ENCODE measurements at places on chromosomes 5 and 9. TPM values are rescaled to one million over a fixed set of nuclear protein-coding genes. Genes with fewer than 3 reads are reported as not detected.

The TAF11L10 gene
- not detected for total RNA-seq

The KIAA0825 gene
- 3.2 TPM for total RNA-seq

The RLN1 gene
- not detected for total RNA-seq

The GAPVD1 gene
- total RNA-seq: 36.7 TPM

The WDR70 gene
- total RNA-seq: 19.6 TPM

The ASPN gene
- not detected for total RNA-seq

The C5orf52 gene
- not detected for total RNA-seq

The FCN2 gene
- not detected for total RNA-seq

The SNCB gene
- not detected for total RNA-seq

GRCh38 chr9:27505744-27506161 lies 18.3 kb upstream of the IFNK start:
- no peak for DNase-seq

DNA sequence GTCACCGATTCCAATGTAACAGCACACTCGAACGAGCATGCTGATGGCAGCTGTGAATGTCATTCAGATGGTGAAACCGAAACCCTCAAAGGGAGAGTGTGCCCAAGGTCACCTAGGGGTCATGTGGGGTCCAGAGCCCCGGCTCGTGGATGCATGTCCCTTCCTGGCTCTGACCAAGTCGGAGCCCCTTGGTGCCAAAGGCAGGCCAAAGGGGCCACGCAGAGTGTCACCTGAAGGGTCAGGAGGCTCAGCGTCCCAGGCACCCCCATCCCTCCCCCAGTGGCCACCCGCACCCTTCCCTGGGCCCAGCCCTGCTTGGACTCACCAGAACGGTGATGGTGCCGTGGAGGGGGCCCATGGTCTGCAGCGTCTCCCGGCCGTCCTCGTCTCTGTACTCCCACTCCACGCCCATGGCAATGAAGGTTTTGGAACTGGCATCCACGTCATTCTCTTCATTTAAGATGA lies 69.5 kb downstream of the ZNF354C start:
- DNase-seq: no peak

GRCh38 chr9:111678293-111678692 lies 16.9 kb downstream of the GNG10 start:
- DNase-seq: no peak

GRCh38 chr5:154648706-154649105 lies 106.5 kb upstream of the LARP1 start:
- DNase-seq: no peak

DNA sequence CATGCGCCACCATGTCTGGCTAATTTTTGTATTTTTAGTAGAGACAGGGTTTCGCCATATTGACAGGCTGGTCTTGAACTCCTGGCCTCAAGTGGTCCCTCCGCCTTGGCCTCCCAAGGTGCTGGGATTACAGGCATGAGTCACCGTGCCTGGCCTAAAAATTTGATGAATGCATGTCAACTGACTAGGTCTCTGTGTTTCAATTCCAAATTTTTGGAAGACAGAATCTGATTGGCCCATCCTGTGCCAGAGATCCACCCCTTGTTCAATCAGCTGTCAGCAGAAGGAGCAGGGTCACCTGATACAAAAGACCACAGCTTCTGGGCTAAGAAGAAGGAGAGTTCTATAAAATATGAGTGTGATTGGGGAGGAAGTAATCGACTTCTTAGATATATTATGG lies 43.5 kb upstream of the COL15A1 start:
- DNase-seq: no peak

- no peak for DNase-seq
Observed at GRCh38 chr5:94374336-94374735, 244.1 kb downstream of the KIAA0825 start.

GRCh38 chr5:119336845-119337580 lies 18.8 kb upstream of the TNFAIP8 start:
- no peak for DNase-seq

DNA sequence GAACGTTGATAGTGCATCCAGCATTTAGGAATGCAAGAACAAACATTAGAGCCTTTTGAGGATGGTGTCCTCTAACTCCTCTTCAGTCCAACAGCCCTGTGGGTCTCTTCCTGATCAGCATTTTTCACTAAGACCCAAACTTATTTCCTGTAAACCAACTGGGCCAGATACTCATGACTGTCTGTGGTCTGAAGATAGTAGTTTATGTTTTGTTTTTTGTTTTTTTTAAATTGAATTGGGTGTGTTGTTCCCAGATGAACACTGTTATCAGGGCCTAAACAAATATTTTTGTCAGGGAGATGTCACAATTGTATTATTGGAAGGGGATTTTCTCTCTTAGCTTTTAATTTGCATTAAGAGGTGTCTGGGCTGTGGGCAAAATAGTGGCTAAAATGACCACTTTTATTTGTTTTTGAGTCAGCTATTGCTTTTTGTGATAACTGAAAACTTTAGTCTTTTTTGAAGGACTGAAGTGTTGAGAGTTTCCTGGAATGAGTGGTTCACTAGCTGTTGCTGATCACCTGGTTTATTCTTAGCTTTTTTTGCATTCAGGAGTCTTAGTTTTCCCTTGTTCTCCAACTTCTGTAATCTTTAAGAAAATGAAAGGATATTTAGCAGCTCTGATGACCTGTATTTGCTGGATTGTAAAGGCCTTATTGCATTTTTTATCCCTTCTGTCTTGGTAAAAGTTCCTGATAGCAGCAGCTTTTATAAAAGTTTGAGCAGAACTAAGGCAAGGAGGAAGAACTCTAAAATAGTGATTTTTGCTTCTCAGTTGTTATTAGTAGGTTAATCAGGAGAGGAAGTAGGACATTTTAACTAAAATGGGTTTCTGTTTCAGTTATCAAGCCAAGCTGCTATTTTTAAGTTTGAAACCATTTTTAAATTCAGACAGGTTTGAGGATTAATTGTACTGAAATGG lies 5.5 kb downstream of the MAN2A1 start:
- no peak for DNase-seq

DNA sequence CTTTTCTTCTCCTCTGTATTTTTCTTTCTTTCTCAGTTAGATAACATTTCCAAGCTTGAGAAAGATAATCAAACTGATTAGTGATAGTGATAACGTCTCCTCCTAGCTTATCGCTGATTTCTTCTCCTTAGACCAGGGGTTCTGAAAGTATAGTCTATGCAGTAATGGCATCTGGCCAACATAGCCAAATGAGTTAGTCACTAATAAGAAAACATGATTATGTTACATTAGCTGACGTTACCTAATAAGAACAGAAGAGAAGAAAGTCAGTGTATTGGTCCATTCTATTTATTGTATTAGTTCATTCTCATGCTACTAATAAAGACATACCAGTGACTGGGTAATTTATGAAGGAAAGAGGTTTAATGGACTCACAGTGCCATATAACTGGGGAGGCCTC lies 111.2 kb downstream of the STRBP start:
- DNase-seq: no peak

DNA sequence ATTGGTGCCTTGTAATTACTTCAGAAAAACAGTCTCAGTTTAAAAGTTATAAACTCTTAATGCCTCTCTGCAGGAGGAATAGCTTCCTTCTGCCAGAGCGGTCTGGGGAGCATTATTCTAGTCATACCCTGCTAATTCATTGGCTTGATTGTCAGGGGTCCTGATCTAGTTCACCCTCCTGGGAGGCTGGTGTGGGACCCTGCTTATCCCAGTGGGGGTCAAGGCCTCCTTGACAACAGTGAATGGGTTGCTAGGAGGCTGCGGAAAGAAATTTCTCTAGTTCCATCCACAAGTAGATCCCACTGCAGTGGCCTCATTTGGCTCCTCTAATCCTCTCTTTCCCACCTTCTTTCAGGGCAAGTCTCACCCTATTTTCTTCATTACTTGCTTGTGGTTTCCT lies 105.7 kb downstream of the TMC1 start:
- DNase-seq: no peak

DNA sequence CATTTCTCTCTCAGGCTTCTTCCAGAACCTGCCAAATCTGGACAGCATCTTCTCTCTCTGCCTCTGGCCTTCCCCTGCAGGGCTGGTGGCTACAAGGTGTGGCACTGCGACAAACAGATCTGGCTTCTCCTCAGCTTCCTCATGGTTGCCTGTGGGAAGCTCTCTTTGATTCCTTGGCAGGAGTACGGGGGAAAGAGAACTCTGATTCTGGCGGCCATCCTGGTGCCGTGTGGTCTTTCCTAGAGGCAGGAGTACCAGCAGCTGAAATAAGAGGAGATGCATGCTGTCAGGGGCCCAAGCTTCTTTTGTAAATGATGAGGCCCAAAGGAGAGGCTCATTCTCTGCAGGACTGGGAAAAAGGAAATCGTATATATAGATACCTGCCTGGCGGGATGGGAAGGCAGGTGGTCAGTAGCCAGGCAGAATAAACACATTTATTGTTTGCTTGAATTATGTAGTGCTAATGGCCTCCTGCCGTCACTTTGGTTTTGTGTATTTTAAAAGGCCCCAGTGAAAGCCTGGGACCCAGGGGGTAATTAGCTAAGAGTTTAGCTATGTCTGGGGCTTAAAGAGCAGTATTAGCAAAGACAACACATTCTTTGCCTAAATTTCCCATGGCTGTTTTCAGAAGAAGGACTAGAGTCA lies at the start of gene CER1:
Gene CER1 (minus strand): TSS at position 343 of the 645 bp plus-strand sequence. CDS start 61 bp downstream, at position 282.
- no peak for DNase-seq

DNA sequence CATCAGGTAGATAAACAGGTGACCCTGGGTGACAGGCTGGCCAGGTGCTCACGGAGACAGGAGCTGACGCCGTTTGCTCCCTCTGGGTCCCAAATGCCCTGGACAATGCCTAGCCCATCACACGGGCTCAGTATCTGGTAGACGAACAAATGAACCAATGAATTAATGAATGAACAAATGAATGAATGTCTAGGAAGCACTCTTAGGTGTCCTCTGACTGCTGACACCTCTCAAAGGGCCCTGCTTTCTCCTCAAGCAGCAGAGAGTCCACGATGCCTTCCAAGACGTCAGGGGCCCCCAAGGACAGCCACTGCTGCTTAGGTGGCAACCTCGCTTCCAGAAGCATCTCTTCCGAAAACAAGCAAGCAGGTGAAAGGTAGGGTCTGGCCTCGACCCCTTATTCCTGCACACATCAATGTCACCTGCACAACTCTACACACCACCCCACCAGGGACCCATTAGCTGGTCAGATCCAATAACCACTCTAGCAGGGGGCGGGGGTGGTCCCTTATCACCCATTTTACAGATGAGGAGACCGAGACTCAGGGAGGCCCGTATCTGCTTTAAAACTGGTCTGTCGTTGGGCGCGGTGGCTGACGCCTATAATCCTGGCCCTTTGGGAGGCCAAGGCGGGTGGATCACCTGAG lies 45.2 kb downstream of the VAV2 start:
- no peak for DNase-seq

DNA sequence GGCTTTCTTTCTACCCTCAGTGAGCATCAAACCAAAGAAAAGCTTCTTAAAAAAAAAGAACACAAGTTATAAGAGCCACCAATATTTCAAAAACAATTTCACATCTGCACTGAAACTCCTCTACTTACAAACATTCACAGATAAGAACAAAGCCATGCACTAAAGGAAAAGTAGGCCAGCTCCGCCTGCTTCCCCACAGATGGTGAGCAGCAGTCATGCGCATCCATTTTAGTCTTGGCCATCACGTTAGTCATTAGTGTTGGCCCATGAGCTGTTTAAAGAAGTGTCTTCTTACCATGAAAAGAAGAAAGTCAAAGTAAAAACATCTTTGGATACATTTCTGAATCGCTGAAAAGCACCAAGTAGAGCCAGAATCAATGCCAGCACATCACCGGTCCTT lies 40.0 kb upstream of the SMIM23 start:
- DNase-seq: peak; percentile 19

DNA sequence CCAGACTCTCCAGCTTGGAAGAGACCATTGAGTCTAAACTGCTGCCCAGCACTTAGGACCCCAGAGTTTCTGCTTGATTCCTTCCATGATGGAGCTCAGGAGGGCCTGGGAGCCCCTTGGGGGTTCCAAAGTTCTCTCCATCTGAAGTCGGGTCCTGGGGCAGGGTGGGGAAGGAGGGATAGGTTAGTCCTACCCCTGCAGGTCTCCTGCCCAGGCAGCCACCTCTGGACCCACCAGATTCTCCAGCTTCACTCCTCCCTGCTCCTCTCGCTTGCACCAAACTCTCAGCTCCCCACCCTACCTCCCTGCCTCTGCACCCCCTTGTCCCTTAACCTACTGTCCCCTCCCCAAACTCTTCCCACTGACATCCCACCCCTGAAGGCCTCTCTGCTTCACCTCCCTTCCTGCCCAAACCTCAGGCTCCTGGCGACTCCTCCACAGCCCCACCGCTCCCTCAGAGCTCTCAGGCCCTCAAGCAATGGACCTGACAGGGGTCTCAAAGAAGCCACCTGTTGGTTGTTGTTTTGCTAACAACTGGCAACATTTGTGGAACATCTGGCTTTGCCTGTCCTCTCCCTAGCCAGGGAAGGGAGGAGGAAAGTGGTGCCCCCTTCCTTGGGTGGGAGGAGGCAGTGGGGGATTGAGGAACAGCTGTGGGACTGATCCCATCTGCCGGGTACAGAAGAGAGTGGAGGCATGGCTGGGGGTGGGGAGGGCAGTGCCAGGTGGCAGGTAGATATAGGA lies 137.5 kb downstream of the RGS3 start:
- no peak for DNase-seq

GRCh38 chr5:178854284-178854683 lies 5.5 kb upstream of the ZNF354B start:
- DNase-seq: no peak

DNA sequence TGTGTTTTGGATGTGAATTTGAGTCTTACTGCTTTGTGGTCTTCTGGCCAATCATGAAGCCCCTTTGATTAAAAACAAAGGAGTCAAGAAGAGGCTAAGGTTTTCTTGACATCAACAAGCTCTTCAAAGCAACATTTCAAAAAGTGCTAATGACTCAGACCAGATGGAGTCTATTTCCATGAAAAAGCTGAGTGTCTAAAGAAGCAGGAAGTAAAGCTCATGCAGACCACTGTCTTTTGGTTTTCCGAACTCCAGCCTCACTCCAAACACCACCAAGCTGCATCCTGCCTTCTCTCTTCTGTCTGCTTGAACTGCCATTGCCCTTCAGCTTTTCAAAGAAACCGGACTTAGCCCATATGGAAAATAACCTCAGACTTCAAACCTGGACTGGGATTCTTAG lies 115.2 kb downstream of the PRDM6 start:
- no peak for DNase-seq

- no peak for DNase-seq
Observed at GRCh38 chr5:42490831-42491230, 67.6 kb downstream of the GHR start.

GRCh38 chr5:10567781-10568321 lies 4.0 kb downstream of the ANKRD33B start:
- DNase-seq: no peak

DNA sequence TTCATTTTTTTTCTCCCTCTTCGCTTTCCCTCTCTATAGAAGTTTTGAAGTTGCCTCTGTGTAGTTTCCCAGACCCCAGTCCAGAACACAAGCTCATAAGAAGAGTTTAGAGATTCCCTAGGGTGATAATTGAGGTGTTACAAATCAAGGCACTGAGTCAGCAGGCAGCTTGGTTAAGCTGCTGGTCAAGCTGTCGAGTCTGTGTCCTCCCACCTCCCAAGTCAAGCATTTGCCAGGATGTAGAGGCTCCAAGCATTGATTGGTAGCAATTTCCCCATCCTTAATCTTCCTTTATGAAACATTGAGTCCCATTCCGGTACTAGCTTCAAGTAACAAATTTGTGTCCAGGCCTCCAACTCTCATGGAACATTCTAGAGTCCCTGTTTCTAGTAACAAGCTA lies 47.5 kb upstream of the SLC1A1 start:
- DNase-seq: no peak

GRCh38 chr5:138748630-138749081 lies 4.6 kb upstream of the CTNNA1 start:
- no peak for DNase-seq

- DNase-seq: no peak
Observed at GRCh38 chr9:10867194-10867593, 254.4 kb upstream of the PTPRD start.
